Stimulated activated CD4-positive, alpha-beta T cell treated with anti-CD3 and anti-CD28 coated beads, Interleukin-4, amount 100 ng/mL, for 24 hours (primary cell): ENCODE measurements at places on chromosomes 11 and 22.

DNA sequence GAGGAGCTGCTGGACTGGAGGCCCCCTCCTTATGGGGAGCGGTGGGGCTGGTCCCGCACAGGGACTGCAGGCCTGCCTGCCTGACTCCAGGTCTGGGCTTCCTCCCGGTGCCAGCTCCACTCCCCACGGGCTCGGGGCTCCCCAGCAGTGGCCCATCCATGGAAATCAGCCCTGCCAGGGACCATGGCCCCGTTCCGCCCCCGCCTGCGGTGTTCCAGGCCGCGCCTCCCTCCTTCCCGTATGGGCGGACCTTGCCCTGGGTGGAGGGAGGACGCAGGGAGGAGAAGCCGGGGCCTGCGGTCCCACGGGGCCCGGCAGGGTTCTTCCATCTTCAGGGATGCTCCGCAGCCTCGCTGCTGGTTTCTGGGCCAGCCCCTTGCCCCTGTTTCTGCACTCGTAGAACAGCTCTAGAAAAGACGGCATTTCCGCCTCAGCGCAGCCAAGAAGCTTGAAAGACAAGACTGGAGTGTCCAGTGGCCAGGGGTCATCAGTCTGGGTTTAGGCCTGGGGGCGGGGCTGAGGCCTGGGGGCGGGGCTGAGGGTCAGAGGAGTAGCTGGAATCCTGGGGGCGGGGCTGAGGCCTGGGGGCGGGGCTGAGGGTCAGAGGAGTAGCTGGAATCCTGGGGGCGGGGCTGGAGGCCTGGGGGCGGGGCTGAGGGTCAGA lies 1330.6 kb downstream of the BRD1 start:
- no peak for DNase-seq

- no peak for DNase-seq
Observed at GRCh38 chr11:113839842-113840241, 35.5 kb downstream of the USP28 start.

DNA sequence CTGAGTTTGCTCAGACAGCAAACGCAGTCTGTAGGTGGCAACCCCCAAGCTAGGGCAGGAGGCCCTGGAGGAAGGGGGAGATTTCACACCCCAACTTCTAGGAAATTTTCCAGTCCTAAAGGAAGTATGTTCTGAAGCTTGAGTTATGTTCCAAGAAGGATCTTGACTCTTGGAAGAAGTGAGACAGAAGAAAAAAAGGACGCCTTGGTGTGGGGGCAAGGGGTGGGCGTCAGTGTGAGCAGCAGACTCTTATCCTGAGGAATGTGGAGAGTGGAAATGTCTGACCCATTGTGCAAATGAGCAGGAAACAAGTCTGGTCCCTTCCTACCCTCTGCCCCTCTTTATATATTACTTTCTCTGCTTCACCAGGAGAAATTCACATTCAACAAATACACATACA lies 368.5 kb upstream of the NARS2 start:
- no peak for DNase-seq

GRCh38 chr11:75790986-75791385 lies 22.4 kb downstream of the DGAT2 start:
- DNase-seq: no peak

DNA sequence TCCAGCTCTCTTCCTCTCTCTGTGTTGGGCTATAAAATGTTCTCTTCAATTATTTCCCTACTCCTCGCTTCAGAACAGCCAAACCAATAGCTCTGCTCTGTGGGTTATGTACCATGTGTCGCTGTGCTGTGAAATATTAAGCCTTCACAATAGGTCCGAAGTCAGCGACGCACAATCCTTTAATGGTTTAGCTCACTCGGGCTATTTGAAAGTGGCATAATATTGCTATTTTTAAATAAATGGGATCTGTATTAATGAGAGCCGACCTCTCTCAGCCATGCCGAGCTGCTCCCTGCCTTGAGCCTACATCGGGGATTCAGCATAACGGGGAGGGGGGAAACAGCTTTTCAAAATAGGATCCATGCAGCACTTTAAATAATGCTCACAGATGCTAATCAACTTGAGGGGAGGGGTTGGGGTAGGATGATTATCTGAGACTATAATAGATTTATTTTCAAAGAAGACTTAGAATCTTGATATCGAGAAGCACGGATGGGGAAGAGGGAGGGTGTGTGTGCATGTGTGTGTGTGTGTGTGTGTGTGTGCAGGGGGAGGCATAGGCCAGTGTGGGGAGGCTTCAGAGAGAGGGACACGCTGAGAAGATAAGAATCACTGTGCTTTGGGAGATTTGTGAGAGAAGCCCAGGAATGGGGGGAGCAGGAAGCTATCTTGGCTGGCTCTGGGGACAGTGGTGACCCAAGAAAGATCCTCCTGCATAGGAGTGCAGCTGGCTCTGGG lies 271.5 kb downstream of the NXPE2 start:
- no peak for DNase-seq

- no peak for DNase-seq
Observed at GRCh38 chr11:36251823-36252222, 37.4 kb downstream of the COMMD9 start.

GRCh38 chr22:27011717-27012116 lies 354.3 kb downstream of the MIAT start:
- no peak for DNase-seq

DNA sequence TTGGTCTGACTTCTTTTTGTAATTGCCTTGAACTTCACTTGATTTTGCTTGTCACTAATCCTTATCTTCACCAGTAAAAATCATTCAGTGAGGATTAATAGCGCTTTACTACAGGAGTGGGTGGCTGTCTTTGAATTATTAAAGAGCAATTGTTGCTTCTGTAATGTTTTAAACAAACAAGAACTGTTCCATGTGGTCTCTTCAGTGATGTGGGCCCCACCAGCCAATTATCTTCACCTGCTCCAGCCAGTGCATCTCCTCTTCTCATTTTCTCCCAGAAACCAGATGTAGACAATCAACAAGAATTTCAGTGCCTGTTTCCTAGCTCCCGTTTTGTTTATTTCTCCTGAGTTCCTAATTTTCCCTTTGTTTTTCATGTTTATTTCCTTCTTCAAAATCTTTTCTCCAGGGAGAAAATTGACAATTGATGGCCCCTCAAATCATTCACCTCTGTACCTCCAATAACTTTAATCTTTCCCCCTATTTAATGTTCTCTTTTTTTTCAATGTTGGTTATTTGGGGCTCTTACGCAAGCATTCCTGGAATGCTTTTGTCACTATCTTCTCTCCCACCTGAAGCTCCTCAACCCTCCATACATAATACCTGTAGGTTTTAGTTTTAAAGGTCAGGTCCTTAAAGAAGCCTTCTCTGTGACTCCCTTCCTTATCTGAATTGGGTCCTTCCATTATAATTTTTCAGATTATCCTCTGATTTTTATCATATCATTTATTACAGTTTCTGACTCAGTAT lies 115.1 kb downstream of the ARFGAP2 start:
- DNase-seq: no peak
